Stimulated activated CD8-positive, alpha-beta memory T cell treated with anti-CD3 and anti-CD28 coated beads, Interleukin-4, amount 100 ng/mL, for 4 hours (primary cell): ENCODE measurements at places on chromosomes 11 and 22.

GRCh38 chr11:37544491-37544890 is 946.5 kb upstream of the RAG2 start:
- DNase-seq: no peak

GRCh38 chr11:62854825-62855570 is 15.6 kb upstream of the WDR74 start:
- DNase-seq: no peak

- no peak for DNase-seq
These were observed 123.1 kb upstream of the VPREB1 start for GRCh38 chr22:22121445-22121844.

DNA sequence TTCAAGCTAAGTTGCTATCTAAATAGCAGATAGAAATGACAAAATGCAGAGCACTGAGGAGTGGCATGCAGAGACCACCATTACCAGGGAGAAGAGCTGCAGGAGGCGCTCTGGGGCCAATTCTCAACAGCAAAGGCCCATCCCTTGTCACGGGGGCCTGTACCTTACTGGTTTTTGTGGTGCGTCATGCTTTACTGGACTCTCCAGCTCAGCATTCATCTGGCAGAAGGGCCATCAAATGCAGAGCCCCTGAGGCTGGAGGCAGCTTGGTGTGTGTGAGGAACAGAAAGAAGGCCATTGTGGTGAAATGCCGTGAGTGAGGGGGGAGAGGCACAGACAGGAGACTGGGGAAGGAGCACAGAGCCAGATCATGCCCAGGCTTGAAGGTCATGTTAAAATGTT is 56.5 kb upstream of the NAV2 start:
- no peak for DNase-seq

GRCh38 chr22:47288680-47289079 is 526.2 kb downstream of the TBC1D22A start:
- DNase-seq: no peak

- no peak for DNase-seq
These were observed 56.7 kb downstream of the GRAMD4 start for GRCh38 chr22:46676881-46677280.

- DNase-seq: no peak
These were observed 222.5 kb downstream of the TBC1D22A start for GRCh38 chr22:46984751-46985506.

DNA sequence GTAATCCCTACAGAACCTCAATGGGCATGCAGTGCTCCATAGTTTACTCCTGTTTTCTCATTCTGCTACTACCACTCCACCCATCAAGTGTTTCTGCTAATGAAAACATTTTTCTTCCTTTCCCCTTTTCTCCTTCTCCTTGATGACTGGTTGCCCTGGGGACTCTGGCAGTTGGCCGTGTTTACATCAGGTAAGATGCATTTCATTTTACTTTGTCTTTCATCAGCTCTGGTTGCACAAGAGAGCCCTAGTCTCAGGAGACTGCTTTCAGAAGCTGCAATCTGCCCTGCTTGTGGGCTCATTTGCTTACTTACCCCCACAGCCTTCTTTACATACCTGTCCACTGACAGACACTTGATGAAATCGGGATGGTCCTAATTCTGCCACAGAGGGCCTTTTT is 19.6 kb upstream of the LIMK2 start:
- no peak for DNase-seq

GRCh38 chr11:20762116-20762844 is 92.9 kb downstream of the NELL1 start:
- no peak for DNase-seq

DNA sequence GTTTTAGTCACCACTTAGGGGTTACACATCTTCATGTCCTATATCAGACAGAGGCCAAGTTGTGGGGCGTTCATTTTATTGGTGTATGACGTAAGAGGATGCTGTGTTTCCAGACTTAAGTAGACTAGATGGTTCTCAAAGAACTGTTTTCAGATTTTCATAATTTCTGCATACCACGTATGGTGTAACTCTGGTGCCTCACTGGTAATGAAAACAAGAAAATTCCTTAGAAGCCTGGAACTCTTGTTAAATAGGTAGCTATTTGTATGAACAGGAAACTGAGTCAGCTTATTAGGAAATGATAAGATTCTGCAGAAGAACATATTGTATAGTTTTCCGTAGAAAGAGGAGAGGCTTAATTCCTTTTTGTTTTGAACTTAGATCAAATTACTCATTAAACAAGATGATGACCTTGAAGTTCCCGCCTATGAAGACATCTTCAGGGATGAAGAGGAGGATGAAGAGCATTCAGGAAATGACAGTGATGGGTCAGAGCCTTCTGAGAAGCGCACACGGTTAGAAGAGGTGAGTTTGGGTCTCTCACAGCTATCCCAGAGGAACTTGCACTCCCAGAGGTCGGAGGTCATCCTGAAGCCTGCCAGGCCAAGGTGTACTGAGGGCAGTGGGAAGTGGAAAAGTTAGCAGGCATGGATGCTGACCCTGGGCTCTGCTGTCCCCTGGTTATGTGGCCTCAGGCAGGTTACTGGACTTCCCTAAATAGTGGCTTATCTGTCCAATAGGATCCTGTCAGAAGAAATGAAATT is 3.9 kb downstream of the CDC45 start:
- no peak for DNase-seq

DNA sequence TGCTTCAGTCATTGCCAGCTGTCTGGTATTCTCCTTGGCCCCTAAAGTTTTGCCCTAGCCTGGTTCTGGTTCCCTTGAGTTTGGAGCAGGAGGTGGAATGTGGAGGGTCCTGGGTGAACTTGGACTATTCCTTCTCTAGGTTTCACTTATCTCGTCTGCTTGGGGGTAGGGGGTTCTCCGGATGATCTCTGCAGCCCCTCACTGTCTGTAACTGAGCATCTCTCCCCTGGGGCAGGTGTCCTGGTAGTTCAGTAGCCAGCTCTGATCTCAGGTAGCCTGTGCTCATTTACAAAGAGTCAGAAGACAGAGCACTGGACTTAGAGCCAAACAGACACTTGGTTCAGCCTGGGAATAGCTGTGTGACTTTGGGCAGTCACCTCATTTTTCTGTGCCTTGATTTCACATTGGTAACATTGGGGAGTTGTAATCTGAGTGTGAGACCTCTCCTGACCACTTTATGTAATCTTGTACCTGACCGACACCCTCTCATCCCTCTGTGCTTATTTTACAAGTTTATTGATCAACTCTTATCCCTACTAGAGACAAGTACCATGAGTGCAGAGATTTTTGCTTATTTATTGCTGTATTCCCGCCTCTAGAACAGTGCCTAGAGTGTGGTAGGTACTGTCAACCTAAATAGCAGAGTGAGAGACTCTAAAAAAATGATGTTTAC is 804 bp downstream of the CCDC134 start:
- no peak for DNase-seq

GRCh38 chr11:131063638-131064037 is 147.4 kb upstream of the SNX19 start:
- DNase-seq: no peak

DNA sequence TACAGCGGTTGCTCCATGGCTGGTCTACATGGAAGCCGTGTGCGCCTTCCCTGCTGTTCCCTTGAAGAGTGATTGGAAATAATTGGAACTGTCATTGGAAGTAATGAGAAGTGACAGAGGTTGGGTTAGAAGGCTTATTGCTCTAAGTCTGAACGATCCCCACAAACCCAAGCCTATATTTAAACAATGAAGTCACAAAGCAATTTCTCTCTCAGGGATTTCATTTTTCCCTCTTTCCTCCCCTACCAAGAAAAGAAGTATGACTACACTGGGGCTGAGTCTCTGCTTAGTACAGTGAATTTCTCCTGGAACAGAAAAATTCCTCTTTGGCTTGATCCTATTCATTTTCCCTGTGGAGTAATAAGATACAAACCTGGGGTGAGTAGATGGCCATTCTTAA is 7.8 kb downstream of the CLMP start:
- DNase-seq: no peak

GRCh38 chr22:44919691-44920090 is 90.1 kb downstream of the PHF21B start:
- DNase-seq: no peak

DNA sequence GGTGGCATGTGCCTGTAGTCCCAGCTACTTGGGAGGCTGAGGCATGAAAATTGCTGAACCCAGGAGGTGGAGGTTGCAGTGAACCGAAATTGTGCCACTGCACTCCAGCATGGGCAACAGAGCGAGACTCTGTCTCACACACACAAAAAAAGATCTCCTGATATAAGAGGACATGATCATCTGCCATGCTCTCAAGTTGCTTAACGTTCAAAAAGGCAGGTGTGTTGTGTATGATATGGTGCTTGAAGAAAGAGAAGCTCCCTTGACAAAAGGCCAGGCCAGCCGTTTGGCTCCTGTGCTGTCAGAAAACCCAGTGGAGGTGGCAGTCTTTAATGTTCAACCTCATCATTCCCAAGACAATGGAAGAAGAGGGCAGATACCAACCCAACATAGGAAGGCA is 117.3 kb upstream of the PLET1 start:
- no peak for DNase-seq

GRCh38 chr11:75802021-75802912 is 12.7 kb upstream of the UVRAG start:
- DNase-seq: no peak

DNA sequence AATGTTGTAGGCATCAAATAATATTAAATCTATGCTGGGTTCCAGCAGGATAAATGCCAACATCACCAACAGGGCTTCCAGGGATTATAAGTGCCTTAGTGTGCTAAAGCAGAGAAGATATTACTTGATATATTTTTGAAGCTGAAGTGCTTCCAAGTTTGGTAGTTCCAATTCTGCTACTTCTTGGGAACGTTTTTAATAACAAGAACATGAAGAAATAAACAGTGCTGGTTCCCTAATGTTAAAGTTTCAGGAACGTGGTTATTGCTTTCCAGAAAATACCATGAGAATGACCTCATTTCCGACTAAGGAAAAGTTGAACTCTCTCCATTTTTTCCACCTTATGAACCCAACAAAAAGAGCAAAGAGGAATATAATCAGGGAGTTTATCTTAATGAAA is 4.6 kb upstream of the RNF185 start:
- DNase-seq: no peak

GRCh38 chr11:113273720-113274119 is 40.7 kb upstream of the TTC12 start:
- no peak for DNase-seq

GRCh38 chr22:49862496-49862776 is 8.8 kb downstream of the ZBED4 start:
- DNase-seq: no peak
